Fibroblast of upper back skin (primary cell): ENCODE measurements at places on chromosomes 4 and X.
A peak's percentile ranks its signal among the peaks of the same experiment; 100 is the strongest.

DNA sequence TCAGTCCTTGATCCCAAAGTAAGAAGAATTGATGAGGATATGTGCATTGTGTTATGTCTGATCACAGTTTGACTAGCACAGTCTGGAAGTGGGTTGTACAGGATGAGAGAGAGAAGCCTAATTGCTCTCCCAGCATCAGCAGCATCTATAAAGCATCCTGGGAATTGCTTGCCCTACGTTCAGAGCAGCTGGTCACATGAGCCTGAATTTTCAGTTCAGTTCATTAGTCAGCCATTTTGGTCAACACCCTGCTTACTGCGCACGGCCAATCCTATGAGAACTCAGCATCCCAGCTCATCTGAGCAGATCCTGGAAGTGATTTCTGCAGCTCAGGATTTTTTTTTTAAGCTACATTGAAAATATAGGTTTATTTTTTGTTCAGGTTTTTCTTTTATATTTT is at the start of gene RUFY3:
RUFY3 (plus strand) TSS at position 218 of the 400 bp plus-strand sequence. CDS start 610 bp downstream, outside the sequence.
- DNase-seq, result peak; percentile 94

GRCh38 chrX:109871121-109871888 is 131.6 kb upstream of the TMEM164 start:
- no peak for DNase-seq

DNA sequence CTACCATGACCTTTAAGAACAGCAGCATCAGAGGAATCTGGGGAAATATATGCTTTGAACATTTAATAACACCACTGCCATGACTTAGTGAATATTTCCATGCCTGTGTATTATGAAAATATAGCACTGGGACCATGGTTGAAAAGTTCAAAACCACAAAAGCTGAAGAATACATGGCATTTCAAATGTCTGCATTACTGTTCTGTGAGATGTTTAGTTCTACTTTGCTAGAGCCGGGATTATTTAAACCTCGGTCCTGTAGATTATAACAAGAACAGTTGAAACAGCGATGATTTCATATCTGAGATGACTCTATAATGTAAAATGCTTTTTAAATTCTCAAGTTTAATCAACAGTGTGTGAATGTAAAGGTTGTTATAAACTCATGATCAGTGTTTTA is 126.7 kb upstream of the AGA start:
- DNase-seq, result peak; percentile 46

DNA sequence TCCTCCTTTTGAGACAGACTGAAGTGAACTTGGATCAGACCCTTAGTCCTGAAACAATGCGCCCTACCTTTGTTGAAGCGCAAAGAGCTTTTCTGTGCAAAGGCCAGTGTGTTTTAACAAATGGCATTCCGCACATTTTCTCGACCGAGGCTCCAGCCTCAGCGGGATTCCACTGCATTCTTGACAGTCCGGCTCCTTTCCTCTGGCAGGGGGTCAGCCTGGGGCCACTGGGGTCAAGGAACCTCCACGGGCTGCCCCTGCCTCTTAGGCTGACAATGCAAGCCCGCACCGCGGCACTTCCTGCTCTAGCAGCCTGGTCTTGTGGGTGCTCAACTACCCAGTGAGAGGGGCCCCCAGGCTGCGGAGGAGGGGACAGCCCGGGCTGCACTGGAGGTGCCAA is 47.2 kb upstream of the TFDP3 start:
- DNase-seq, result peak; percentile 50
